Germinal center (tissue), 1 donor: ENCODE measurements at places on chromosomes 5 and 9.

GRCh38 chr5:154653764-154654485 is 101.3 kb upstream of the LARP1 start:
- no peak for DNase-seq

- DNase-seq = peak; percentile 45
Observed at GRCh38 chr5:38556599-38557307, at the start of gene LIFR. TSS of gene LIFR (minus strand) at chr5:38556646. CDS start at chr5:38530647, 25,999 bp downstream.

DNA sequence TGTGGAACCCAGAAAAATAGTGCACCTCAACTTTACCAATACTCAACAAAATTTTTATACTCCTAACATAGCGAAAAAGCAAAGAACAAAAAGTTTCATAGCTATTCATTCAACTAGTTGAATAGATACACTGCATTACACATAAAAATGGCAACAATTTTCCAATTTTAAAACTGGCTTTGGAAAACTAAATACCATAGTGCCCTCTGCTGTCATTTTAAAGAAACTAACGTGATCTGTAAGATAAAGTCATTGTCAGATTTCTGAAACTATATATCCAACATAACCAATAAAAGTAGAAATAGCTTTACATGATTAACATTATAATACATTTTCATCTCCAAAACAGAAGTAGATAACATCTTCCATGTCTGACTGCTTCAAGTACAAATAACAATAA is 31.6 kb downstream of the DTWD2 start:
- DNase-seq = no peak

- DNase-seq = no peak
Observed at GRCh38 chr5:38234737-38235136, 23.6 kb upstream of the EGFLAM start.
